Right hindlimb (tissue), 1 donor: ENCODE measurements at places on chromosomes 5 and 9.
A peak's percentile ranks its signal among the peaks of the same experiment; 100 is the strongest.

DNA sequence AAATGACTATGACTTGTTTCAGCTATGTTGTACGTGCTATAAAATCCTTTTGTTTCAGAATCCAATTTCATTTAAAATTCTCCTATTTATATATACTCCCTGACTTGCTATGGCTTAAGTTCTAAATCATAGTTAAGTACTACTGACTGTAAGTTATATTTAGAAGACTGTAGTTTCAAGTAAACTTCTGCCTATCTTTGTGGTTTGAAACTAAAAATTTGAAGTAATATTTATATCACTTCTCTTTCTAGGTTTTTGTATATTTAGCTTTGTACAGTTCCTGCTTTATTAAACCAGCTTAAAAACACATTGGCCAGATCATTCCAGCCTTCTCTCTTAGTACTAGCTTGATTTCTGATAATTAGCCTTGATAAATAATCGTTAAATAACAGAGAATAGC, 196.3 kb downstream of the MLLT3 start:
- DNase-seq, result no peak

DNA sequence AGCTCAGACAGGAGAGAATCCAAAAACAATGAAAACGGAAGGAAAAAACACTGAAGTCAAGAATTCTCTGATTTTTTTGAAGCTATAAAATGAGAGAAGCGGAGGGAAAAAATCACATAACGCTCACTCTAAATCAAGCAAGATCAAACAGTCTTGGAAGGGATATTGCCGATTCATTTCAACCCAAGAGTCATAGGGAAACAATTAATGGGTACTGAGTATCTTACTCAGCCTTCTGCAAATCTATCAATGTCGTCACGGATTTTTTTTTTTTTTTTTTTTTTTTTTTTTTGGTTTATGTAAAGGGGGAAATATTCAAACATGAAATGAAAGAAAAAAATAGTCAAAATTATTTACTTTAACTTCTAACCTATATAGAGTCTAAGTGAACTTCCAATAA, 9.5 kb downstream of the MEF2C start:
- no peak for DNase-seq

DNA sequence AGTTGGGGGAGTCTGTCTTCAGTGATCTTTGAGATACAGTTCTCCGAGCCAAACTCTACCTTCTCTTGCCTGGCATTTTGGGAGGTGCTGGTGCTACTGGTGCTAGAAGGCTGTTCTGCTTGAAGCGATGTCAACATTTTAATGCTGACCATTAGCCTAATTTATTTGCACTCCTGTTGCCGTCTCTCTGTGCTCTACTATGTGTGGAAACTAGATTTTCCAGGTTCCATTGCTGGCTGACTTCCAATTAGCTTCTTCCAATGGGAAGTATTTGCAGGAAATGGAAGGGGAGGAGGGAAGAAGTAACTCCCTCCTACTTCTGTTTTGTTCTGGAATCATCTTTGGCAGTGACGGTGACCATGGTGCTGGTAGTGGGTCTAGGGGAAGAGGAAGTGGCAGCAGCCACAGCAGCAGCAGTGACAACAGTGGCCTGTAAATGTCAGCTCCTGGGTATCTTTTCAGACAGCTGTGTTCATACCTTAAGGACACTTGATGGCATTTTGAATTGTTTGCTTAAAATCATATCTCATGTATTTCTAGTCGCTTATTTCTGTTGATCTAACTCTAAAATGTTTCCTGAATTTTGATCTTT, 7.9 kb downstream of the TXNDC8 start:
- DNase-seq, result no peak

GRCh38 chr9:116815835-116816234, 128.7 kb downstream of the TRIM32 start:
- no peak for DNase-seq

GRCh38 chr9:115333277-115334070, 215.5 kb upstream of the TNC start:
- no peak for DNase-seq

DNA sequence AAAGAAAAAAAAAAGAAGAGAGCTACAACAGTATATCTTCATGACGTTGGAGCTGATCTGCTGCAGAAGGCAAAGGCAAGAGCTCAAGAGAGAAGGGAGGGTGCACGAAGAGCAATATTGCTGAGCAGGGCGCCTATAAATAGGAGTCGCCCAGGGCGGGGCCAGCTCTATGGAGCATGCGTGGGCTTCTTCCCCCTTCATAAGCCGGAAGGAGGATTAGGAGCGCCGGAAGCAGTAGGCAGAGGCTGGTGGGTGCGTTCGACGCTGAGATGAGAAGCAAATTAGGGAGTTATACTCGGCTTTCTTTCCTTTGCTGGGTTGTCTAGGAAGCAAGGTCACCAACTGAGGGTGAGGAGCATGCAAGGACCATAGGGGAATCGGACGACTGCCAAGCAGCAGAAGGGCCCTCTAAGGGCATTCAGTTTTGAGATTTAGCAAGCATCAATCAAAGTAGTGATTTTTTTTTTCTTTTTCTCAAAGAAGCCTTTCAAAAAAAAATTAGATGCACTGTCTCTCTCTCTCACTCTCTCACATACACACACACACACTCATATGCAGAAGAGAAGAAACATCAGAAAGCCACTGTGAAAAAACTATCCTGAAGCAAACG, 496.7 kb downstream of the ENC1 start:
- no peak for DNase-seq

DNA sequence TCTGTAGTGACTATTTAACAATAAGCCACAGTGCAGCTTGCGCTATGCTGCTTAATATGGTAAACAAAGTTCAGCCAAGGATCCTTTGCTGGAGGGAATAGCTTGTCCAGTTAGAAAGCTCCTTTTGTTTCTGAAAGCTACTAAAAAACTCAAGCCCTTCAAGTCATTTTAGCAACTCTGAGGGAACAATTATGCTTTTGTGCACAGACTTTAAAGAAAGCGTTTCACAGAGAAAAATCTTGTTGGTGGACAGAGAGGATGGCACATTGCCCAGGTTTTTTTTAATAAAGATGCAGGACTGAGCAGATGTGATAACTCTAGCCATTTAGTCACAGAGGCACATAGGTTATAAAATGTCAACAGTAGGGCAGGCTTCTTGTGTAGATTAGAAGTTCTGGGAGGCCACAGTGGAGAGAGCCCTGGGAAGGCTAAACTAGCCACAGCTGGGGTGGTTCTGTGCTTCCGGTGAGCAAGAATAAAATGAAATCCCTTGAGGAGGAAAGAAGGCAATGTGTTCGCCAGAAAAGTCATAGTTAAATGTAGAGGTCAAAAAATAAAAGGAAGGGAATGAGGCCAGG, 63.4 kb downstream of the ALDH7A1 start:
- peak; percentile 31 for DNase-seq

- DNase-seq, result no peak
Observed at GRCh38 chr5:73747696-73748380, 121.8 kb downstream of the ARHGEF28 start.
